ENCODE measurements at places on chromosomes 12 and 14.
A peak's percentile ranks its signal among the peaks of the same experiment; 100 is the strongest.

DNA sequence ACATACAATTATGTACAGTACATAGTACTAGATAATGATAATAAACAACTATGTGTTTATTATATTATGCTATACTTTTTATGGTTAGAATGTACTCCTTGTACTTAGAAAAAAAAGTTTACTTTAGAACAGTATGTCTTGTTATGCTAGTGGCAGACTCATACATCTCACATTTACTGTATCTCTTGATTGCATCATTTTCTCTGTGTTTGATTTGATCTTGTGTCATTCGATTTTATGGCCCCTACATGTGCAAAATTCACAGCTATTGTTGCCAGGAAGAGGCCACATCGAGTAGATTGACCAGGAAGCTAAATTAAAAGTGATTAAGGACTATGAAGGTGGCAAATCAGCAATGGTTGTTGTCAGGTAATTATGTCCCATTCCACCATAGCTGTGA lies 153.0 kb downstream of the PCNX1 start:
- DNase-seq, result no peak

DNA sequence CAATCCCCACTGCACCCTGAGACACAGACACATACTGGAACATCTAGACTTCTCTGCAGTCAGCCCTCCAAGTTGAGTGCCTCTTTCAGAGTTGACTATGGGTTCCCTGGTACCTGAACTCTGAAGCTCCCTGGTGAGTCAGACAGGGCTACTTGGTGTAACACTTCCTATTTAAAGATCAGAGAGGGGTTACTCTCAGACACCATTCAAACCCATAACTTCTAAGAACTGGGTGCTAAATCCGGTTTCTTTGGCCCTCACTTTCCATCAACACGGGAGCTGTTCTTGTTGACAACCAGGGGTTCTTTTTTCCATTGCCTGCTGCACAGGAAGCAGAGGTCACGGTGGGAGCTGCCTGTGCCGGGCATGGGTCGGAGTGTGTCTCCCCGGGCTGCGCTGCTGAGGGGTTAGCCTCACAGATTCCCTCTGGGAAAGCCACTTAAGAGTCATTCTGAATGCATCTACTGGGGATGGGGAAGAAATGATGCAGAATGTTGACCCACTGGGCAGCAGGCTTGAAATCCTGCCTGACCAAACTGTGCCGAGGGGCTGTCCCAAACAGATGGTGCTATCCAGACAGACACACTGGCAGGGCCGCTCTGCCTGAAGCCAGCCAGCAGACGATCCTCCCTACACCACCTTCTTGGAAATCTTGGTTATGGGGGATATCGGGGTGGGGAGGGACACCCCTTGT lies 74.1 kb downstream of the PITPNM2 start:
- no peak for DNase-seq

GRCh38 chr14:54767450-54767849 lies 135.2 kb downstream of the GCH1 start:
- DNase-seq, result no peak

- no peak for DNase-seq
Observed at GRCh38 chr14:73245480-73246325, 8.4 kb downstream of the PAPLN start.

DNA sequence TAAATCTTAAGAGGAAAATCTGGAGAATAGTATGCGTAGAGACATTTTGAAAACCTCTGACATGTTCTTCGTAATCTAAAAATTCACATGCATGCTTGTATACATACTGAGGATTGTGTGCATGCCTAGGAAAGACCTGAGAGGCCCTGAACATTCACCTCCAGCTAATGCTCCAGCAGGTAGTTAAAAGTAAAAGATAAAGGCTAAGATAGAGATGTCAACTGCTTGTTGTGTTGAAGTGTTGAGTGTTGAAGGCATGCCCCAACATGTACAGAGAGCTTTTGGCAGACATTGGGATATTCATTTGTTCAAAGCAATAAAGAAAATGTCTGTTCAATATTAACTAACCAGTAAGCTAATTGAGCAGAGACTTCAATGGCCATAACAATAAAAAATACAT lies 118.6 kb upstream of the SYT1 start:
- no peak for DNase-seq

- DNase-seq, result peak; percentile 88
Observed at GRCh38 chr12:64679487-64680001, 69.2 kb downstream of the RASSF3 start.

GRCh38 chr14:31843361-31844091 lies 233.6 kb upstream of the ARHGAP5 start:
- DNase-seq, result no peak
